ENCODE measurements at places on chromosomes 6 and 20.

DNA sequence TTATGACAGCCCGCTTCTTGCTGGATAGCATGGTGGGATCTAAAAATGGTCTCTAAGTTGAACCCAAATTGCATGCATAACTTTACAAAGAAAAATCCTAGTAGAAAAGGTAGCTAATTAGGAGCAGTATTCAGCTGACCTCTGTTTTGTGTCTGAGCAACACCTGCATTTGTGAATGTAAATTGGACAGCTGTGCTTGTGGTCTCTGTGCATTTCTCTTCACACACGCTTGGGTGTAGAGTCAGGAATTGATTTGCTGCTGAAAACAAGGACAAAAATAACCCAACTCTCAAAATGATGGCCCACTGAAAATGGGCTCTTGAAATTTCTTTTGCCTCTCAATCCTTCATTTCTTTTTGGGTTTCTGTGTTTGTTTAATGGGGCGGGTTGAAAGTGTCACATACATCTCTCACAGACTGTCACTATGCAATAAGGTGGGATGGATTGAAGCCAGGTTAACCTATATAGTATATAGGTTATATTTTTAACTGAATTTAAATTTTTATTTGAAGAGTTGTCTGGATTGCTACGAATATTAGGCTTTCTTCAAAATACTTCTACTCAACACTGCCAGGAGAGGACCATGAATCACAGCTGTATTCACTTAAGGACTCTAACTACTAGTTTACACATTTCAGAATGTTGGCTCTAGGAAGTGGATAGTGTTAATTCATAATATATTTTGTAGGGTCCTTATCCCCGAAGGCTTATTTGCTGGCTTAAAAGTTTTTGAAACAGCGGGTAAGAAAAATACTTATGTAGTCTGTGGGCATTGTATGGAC lies 46.5 kb downstream of the SOBP start:
- no peak for DNase-seq

- no peak for DNase-seq
Observed at GRCh38 chr6:127420556-127420955, 38.6 kb downstream of the KIAA0408 start.

DNA sequence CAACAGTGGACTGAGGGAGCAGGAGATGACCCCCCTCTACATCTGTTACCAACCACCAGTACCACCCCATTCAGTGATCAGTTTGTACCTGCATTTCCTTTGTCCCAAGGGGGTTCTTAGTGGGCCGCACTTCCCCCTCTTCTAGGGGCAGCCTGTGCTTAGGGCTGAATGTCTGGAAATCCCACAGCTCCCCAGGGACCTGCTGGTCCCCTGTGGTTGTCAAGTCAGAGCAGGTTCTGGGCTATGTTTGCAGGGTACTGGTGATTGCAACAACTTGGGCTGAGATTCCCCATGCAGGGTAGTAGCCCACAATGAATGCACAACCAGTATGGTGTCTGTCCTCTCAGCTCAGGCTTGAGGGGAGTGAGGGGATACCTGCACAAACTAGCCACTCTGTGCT lies 39.7 kb upstream of the COL10A1 start:
- DNase-seq, result no peak

GRCh38 chr20:1422753-1423152 lies 29.9 kb upstream of the FKBP1A start:
- no peak for DNase-seq

DNA sequence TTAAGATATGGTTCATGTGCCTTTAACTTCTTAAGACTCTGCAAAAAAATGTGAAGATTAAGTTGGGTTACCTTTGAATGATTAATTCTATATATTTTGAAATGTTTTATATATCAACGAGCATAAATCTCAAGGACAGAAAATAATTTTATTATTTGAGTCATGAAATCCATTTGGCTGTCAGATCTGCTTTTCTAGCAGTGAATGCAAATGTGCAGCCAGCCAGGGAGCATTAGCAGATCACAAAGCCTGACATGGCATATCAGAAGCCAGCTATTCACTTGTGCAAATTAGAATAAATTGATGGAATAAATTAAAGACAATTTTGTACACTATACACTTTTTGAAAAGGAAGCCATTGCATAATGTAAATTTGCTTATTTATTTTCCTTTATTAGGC lies 424.3 kb downstream of the ADGRB3 start:
- no peak for DNase-seq

- no peak for DNase-seq
Observed at GRCh38 chr20:62507991-62508640, 32.3 kb upstream of the GATA5 start.

- DNase-seq, result no peak
Observed at GRCh38 chr6:157528931-157529653, 148.1 kb downstream of the ZDHHC14 start.

DNA sequence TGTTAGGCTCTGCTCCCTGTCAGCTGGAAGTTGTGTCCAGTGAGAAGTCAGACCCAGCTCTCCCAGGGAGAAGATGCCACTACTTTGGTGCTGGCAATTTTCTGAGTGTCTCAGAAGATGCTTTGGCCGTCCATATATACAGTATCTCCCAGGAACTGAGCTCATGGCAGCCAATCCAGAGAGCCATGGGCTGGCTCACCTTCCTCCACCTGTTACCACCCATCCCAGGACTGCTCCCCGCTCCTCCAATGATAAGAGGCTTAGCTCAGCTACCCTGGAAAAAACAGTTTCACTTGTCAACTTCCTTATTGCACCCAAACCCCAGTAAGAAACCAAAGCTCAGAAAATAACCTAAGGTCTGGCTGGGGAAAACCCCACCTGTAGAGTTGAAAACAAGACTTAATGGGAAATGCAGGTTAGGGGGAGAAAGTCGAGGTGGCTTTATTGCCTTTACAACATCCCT lies at the start of gene BNIP5:
Gene BNIP5 (minus strand): TSS at position 110 of the 463 bp plus-strand sequence. CDS start 6,198 bp downstream, outside the sequence.
- no peak for DNase-seq

GRCh38 chr20:36773107-36773596 lies 411 bp downstream of the DSN1 start:
- no peak for DNase-seq

- DNase-seq, result no peak
Observed at GRCh38 chr20:36385503-36385902, 79.4 kb downstream of the DLGAP4 start.

GRCh38 chr6:56372406-56372995 lies 125.1 kb upstream of the COL21A1 start:
- no peak for DNase-seq

DNA sequence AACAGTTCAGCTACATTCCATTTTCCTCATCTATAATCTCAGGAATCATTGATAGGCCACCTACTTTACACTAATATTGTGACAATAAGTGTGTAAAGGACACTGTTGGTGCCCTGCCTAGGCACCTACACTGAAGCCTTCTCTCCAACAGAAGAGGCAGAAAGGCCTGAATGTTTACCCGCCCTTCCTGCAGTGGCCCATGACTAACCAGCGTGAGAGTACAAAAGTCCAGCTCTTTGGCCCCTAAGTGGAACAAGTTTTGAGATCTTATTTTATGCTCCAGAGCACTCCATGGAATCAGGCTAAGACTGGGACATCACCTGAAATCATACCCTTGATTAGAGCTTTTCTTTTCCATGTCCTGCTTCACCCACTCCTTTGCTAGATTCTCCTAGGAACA lies 359.7 kb downstream of the ARHGAP18 start:
- no peak for DNase-seq

- DNase-seq, result no peak
Observed at GRCh38 chr20:61979701-61980635, 85.7 kb downstream of the TAF4 start.
